ENCODE measurements at places on chromosomes 3 and 15. TPM values are rescaled to one million over a fixed set of nuclear protein-coding genes. Genes with fewer than 3 reads are reported as not detected.
A peak's percentile ranks its signal among the peaks of the same experiment; 100 is the strongest.

DNA sequence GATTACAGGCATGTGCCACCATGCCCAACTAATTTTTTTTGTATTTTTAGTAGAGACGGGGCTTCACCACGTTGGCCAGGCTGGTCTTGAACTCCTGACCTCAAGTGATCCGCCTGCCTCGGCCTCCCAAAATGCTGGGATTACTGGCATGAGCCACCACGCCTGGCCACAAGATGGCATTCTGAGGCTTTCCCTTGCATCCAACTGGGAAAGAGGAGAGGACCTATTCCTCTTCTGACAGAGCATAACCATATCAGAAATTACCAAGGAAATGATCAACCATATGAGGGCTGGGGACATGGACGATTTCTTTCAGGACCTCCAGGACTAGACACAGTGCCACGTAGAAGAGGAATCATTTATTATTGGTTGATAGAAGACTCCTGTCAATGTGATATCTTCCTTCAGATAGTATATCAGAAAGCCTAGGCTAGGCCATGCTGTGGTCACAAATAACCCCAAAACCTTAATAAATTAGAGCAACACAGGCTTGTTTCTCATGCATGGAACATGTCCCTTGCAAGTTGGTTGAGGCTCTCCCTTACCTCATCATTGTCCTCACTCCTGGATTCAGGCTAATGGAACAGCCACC, 372.3 kb upstream of the IL12A start:
- DNase-seq: no peak

DNA sequence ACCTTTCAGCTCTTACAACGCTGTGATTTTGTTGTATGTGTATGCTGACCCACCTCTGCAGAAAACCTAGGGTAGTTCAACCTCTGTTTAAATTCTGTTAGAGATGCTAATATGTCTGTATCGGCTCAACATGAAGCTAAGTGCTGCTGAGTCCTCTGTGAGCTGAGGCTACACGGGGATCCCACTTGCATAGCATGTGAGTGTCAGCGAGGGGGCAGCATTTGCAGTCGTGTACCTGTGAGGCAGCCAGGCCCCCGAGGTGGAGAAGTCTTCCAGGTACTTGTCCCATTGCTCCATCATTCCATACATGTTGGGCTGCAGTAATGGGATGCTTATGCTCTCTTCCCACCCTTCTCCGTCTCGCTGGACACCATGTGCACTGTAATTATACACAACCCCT, 3.7 kb downstream of the MKRN2OS start:
- no peak for DNase-seq

DNA sequence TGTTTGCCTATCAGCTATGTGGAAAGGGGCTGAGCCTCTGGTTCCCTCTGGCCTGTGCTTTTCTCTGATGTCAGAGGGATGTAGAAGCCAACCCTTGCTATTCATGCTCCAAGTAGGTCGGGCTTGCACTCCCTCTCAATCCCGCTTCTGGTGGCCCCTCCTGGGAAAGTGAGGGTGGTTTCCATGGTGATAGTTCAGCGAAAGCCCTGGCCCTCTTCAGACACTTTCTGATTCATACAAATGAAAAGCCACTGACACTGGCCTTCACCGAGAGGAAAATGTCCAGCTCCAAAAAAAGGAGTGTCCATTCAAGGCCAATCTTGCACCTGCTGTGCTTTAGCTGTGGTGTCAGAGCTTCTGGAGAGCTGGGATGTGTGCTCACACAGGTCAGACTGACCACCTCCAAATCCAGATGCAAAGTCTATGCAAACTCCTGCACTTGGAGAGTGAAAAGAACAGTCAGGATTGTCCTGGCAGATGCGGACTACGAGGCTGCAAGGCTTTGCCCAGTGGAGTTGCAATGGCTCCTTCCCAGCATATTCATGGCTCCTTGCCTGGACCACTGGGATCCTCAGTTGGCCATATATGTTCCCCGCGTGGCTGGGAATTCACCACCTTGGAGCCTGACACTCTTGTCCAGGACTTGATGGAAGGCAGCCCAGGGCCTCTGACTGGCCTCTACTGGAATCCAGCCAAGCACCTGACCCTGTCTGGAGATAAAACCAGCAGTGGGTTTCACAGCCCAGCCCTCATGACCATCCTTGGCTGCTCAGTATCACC, 96.6 kb downstream of the CEMIP start:
- DNase-seq: peak; percentile 30

GRCh38 chr3:95883801-95884200, 930.6 kb upstream of the EPHA6 start:
- DNase-seq: no peak

The RFX7 gene
- 46.3 TPM for total RNA-seq

DNA sequence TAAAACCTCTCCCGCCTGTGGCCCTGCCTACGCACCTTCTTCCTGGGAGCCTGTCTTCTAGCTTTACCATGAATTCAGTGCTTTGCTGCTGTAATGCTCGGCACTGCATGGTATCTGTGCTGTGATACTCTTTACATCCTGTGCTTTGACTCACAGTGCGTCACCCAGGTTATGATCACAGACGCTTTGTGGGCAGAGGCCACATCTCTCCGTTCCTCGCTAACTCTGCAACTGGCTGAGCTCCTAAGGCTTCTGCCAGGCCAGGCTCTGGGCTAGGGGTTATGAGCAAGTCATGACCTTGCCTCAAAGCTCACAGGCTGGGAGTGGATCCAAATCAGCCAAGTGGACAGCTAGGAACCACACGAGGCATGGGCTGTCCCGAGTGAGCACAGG, 23.2 kb downstream of the SPTBN5 start:
- DNase-seq: peak; percentile 74

DNA sequence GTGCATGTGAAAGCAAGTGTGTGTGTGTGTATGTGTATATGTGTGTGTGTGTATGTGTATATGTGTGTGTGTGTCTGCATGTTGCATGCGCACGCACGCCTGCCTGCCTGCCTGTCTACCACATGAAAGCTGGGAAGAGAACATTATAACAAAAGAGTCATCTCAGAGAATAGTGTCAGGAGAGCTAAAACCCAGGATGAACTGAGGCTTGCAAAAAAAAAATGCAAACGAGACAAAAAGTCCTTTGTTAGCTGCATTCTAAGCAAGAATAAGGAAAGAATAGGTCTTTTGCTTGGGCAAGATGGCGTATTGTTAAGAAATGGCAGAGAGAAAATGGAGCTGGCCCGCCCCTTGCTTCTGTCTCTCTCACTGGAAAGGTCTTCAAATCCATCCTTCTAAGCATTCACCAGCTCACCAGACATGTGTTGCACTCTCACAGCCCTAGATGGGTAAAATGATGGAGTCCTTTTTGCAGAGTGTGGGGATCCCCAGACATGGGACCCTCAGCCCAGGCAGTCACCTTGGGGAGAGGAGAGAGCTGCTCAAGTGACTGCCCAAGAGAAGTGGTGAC, 16.4 kb downstream of the WNT7A start:
- no peak for DNase-seq

DNA sequence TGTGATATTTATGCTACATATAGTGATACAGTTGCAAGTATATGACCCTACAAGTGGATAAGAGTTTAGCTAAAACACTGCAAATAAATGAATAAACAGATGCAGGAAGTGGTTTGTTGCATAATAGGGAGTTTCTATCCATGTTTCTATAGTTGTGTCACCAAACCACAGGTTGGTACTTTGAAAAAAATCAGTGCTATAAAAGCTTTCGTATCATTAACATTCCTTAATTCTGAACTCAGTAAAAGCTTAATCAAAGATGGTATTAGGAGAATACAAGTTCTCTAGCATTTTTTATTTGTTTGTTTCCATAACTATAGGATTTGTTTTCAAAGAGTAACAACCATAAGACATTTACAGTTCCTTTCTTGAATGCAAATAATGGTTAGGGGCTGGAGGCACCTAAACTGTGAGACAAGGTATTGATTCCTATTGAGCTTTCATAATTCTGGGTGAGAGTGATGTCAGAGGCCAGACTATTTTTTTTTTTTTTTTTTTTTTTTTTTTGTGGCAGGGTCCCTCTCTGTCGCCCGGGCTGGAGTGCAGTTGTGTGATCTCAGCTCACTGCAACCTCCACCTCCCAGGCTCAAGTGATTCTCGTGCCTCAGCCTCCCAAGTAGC, 29.6 kb downstream of the CPOX start:
- peak; percentile 75 for DNase-seq

GRCh38 chr3:160125258-160125657, 100.0 kb upstream of the C3orf80 start:
- DNase-seq: no peak

The GOLGA8T gene
- total RNA-seq: 0.32 TPM

DNA sequence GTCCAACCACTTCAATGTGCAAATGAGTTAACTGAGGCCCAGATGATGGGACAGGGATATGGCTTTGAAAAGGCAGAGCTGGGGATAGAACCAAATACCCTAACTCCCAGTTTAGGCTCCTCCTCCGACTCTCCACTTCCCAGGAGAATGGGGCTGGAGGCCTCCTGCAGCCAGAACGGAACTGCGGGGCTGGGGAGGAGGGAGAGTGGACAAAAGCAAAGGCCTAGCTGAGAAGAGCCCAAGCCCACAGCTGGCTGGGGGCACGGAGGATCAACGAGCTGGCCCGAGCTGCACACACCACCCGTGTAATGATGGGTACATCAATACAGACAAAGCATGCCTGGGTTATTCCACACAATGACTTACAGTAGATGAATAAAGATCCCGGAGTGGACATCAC, 74.8 kb downstream of the NUP210 start:
- DNase-seq: no peak

DNA sequence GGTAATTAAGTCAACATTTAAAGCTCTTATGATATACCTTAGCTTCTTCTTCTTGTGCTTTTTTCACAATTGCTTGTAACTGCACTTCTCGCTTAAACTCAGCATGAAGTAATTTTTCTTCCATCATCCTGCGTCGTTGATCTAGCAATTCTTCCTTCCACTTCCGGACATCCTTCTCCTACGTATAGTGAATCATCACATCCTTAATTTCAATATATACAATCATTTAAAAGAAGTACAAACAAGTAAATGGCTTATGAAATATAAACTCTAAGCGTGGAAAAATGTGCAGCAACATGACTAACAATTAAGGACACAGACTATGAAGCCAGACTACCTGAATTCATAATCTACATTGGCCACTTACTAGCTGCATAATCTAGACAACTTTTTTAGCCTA, 151.4 kb downstream of the SCAPER start:
- DNase-seq: no peak

DNA sequence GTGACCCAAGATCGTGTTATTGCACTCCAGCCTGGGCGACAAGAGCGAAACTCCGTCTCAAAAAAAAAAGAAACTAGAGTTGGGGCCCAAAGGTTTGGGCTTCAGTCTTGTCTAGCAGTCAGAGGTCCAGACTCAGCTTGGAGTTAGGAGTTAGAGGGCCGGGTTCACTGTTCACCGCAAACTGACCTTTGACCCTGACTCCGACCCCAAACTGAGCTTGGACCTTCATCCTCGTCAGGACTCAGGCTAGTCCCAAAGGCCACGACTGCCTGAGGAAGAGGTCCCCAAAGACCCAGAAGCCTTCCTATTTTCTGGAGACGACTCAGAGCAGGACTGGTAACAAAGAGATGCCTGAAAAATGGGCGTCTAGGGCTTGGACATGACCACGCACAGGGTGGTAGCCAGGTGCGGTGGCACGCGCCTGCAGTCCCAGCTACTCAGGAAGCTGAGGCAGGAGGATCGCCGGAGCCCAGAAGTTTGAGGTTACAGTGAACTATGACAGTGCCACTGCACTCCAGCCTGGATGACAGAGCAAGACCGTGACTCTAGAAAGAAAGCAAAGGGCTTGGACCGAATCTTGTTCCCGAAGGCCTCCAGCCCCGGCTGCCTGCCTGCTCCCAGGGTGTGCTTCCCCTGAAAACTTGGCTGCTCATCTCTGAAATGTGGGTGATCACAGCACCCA, 22.8 kb upstream of the RPL29 start:
- DNase-seq: no peak

DNA sequence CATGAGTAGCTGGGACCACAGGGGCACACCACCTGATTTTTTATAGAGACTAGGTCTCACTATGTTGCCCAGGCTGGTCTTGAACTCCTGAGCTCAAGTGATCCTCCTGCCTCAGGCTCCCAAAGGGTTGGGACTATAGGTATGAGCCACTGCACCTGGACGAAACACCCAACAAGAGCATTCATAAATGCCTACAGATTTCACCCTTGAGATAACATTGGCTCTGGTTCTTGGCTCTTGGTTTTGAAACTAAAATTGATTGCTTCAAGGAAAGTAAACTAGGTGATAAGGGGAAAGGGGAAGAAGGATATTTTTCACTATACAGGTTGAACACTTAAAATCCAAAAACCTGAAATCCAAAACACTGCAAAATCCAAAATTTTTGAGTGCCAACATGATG, 10.3 kb downstream of the AP3S2 start:
- no peak for DNase-seq

The HYPK gene
- total RNA-seq: 15.7 TPM

The CIB1 gene
- 50.7 TPM for total RNA-seq

The GRK7 gene
- total RNA-seq: not detected

The IL17RD gene
- 8.7 TPM for total RNA-seq

The ATRIP gene
- total RNA-seq: 6.2 TPM

GRCh38 chr3:135982922-135983581, 17.5 kb downstream of the PPP2R3A start:
- peak; percentile 52 for DNase-seq

The GABRR3 gene
- not detected for total RNA-seq

The CCDC12 gene
- total RNA-seq: 29.0 TPM

DNA sequence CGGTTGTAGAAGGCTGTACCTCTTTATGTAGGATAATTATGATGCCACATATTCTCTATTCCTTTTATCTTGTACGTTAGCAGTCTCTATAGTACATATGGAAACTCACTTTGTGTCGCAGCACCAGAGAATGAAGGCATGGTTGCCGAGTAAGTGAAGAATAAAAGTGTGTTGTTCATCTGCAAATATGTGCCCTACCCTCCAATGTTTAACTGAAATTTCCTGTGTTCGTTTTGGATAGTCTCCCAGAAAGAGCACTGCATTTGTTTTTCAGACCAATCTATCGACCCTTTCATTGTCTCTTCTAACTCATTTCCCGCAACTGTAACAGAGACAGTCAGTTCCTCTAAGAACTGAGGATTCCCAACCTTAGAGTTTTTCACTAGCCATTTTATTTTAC, 592.8 kb downstream of the TUSC7 start:
- no peak for DNase-seq

DNA sequence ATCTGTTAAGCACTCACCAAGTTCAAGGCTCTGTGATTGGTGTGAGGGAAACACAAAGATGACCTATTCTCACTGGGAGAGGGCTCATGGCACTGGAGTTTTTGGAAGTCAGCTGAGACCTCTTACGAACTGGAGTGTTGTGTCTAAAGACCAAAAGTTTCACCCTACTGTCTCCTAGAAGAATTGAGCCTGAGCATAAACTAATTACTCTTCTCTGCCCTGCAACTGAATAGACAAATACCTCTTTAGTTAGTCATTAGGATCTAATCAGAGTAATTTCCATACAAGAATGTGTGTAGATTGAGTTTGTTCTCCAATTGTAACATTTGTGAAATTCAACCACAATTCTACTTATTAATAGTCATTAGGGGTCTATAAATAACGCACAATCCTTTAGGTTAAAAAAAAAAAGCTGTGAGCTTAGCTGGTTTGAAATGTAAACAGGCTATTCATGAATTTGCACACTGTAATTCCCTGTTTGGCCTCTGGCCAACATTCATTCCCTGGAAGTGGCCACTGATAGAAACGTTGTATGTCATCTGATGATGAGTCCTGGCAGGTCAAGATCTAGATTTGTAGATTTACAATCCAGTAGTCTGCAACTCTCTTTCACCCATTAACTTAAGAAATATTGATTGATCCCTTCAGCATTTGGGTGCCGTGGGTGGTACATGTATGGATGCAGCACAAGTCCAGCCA, 76.8 kb upstream of the SOX14 start:
- DNase-seq: no peak

Data from astrocyte (in vitro differentiated cells and primary cell).